ENCODE measurements at places on chromosomes 2 and 18.
A peak's percentile ranks its signal among the peaks of the same experiment; 100 is the strongest.

GRCh38 chr2:16446706-16447105 lies 218.9 kb downstream of the CYRIA start:
- DNase-seq, result no peak

- DNase-seq, result no peak
Measured at GRCh38 chr2:28063492-28063962, 173.0 kb downstream of the BABAM2 start.

DNA sequence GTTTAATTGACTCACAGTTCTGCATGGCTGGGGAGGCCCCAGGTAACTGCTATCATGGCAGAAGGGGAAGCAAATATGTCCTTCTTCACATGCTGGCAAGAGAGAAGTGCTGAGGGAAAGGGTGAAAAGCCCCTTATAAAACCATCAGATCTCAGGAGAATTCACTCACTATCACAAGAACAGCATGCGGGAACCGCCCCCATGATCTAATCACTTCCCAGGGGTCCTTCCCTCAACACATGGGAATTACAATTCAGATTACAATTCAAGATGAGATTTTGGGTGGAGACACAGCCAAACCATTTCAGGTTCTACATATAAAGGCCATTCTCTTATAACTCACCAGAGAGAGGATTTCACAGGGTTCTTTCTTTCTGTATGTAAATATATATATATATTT lies 62.9 kb downstream of the VRK2 start:
- no peak for DNase-seq

GRCh38 chr18:48622911-48623431 lies 84.1 kb downstream of the CTIF start:
- no peak for DNase-seq

GRCh38 chr2:161358838-161359237 lies 50.6 kb downstream of the PSMD14 start:
- no peak for DNase-seq

GRCh38 chr2:127064642-127065250 lies 42.2 kb downstream of the BIN1 start:
- DNase-seq, result peak; percentile 9

DNA sequence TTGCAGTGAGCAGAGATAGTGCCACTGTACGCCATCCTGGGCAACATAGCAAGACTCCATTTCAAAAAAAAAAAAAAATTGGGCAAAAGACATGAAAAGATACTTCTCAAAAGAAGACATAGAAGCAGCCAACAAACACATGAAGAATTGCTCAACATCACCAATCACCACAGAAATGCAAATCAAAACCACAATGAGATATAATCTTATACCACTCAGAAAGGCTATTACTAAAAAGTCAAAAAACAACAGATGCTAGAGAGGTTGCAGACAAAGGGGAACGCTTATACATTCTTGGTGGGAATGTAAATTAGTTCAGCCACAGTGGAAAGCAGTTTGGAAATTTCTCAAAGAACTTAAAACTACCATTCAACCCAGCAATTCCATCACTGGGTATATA lies 43.1 kb upstream of the CHAC2 start:
- DNase-seq, result no peak

DNA sequence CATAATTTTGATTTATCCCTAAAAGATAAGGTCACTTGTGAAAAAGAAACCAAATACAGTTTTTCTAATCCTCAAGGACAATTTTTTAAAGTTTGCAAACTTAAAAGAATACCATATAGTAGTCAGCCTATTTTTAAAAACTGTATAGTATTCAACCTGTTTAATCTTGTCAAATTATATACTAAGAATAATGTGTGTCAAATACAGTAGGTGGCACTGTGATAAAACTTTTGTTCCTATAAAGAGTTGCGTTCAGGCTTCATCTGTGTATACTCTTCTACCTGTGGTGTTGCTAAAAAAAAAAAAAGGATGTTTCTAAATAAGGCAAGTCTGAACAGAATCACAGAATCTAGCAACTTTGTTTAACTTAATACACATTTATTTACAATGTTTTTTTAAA lies 68.6 kb downstream of the CCDC138 start:
- DNase-seq, result no peak

DNA sequence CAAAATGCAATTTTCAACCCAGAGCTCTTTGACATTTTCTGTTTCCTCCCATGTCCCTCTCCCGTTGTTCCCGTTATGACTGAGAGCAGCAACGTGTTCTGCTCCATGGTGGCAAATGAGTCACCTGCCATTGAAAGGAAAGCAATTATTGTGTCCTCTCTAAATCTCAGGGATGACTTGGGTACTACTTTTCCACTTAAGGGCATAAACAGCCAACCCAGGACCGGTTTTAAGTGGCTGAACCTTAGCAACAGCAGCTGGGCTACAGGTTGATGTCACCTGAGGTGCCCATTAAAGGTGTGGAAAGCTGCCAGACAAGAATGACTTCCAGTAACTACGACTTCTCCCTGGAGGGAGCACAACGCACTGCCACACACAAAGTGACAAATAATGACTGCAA lies 236.8 kb downstream of the NCKAP5 start:
- peak; percentile 91 for DNase-seq

DNA sequence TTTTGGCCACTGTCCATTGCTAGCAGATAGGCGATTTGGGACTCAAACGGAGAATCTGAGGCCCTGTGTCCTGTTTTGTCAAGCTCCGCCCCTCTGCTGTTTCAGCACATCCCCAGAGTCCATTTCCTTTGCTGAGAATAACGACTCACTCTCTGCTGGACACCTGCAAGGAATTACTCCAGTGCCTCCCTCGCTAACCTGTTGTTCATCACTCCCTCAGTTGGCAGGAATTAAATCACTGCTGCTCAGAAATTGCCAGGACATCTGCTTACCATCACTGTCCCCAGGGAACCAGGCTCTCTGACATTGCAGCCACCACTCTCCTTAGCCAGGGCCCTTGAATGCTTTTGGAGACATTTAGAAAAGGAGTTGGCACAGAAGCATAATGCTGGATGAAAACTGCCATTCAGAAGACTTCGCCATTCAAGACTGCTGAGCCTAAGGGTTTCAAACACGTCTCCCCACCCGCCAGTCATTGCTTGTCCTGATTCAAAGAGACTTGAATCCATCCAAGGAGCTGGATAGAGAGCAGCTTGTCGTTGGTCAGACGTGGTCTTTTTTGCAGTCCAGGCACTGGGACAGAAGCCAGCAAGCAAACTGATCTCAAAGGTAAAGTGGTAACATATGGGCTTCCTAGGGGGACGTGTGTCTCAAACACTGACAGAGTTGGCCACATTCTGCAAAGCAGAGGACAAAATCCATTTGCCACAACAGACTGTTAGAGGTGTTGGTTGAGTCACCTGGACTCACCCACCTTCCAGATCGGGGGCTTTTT lies 155.3 kb downstream of the UXS1 start:
- no peak for DNase-seq

- peak; percentile 9 for DNase-seq
Measured at GRCh38 chr2:30422444-30423040, 24.5 kb upstream of the LCLAT1 start.

Data from DMS153 (cell line).